GM19239 (cell line): ENCODE measurements at places on chromosomes 16 and 17.

GRCh38 chr17:61321344-61321743, 78.3 kb upstream of the TBX2 start:
- no peak for DNase-seq

GRCh38 chr17:59105852-59106462, 723 bp downstream of the TRIM37 start:
- no peak for DNase-seq

GRCh38 chr16:19525385-19525723, 1.6 kb downstream of the CCP110 start:
- no peak for DNase-seq

GRCh38 chr17:54013072-54013471, 190.3 kb downstream of the KIF2B start:
- DNase-seq = no peak
